ENCODE measurements at places on chromosomes 1 and 21.

GRCh38 chr1:8879922-8880676 is 1.6 kb upstream of the ENO1 start:
- peak; percentile 74 for DNase-seq

GRCh38 chr1:52904927-52905698 is 16.4 kb downstream of the ECHDC2 start:
- peak; percentile 65 for DNase-seq

- no peak for DNase-seq
Observed at GRCh38 chr1:94669198-94669597, 127.6 kb upstream of the F3 start.

DNA sequence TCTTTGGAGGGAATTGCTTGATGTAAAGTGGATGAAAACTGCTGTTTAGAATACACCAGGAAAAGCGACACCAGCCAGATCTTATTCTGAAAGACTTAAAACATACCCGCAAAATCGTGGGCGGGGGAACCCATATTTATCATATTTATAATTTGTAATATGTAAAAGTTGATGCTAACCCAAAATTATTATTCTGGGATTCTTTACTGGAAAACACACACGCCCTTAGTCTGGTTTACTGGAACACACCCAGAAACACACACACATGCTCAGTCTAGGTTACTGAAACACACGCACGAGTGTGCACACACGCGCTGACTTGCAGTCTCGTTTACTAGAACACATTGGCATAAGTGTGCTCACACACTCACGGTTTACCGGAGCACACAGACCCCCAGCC is 32.5 kb downstream of the ATP5PO start:
- DNase-seq, result no peak

DNA sequence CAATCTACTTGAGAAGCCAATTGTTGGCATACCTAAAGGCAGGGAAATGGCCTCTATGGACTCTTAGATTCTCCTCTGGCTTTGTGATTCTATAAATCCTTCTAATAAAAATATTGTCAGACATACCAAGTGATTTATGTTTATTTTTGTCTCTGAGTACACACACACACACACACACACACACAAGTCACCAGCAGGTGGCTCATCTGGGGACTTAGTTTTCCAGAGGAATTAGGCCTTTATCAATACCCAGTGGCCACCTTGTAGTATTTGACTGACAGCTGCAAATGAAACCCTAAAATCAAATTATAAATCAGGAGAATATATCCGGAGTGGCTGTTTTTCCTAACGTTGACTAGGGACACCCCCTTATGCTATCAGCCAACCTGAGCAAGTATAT is 258.5 kb downstream of the BRINP2 start:
- peak; percentile 59 for DNase-seq

DNA sequence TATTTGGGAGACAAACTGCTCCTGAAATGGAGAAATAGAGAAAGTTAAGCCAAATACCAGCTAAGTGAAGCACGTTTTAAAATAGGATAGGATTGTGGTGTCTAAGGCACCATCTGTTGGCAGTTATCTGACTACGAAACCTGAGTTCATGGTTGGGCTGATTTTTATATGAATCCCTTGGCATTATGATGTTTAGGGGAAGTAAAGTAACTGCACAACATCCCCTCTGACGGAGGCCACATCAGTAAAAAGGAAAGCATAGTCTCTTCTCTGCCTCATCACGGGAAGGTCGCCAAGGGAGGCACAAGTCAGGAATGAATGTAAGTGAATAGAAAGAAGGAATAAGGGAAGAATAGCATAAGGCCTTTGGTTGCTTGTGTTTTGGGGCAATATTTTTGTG is 128.0 kb downstream of the PRRX1 start:
- no peak for DNase-seq

- DNase-seq, result no peak
Observed at GRCh38 chr1:21052034-21052433, 124.7 kb downstream of the EIF4G3 start.

- no peak for DNase-seq
Observed at GRCh38 chr1:183761871-183762270, 43.0 kb upstream of the RGL1 start.

- peak; percentile 38 for DNase-seq
Observed at GRCh38 chr1:45863218-45863617, 59.8 kb downstream of the MAST2 start.

GRCh38 chr1:110474444-110474843 is 23.5 kb downstream of the PROK1 start:
- no peak for DNase-seq

DNA sequence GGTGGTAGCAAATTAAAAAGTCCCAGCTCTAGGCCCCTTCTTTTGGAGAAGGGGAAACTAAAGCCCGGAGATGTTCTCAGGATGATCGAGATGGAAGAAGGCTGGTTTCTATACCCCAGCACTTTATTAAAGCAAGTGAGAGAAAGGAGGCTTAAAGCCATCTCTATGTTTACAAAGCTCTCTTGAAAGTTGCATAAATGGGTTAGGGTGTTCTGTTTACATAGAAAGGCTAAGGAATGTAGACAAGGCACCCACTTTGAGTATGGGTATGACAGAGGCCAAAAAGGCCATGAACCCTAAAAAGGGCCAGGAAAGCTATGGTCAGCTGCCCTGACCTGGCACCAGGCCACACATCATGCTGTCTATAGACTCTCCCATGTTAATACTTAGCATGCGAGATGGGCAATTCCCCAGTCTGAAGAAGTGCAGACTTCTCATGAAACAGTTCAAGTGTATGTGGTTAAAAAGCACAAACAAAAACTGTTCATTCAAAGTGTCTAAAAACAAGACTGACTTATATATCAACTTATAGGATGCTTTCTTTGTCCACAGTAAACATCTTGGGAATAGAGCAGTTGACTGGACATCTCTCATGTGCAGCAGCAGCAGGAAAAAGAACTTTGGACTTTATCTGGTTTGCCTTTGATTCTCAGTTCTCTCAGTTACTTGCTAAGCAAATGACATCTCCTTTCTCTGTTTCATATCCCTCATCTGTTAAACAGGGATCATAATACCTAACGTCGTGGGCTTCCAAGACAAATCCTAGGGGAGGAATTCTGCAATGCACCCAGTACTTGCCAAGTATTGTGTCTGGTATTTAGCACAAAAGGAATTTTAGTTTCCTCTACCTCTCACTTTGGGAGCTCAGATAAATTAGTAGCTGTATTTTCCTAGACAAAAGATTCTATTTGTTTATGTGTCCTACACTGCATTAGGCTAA is 521.6 kb downstream of the PLPP3 start:
- DNase-seq, result no peak

- no peak for DNase-seq
Observed at GRCh38 chr1:113691184-113691583, 68.1 kb downstream of the PHTF1 start.

- DNase-seq, result no peak
Observed at GRCh38 chr21:15343066-15343465, 278.3 kb upstream of the NRIP1 start.

DNA sequence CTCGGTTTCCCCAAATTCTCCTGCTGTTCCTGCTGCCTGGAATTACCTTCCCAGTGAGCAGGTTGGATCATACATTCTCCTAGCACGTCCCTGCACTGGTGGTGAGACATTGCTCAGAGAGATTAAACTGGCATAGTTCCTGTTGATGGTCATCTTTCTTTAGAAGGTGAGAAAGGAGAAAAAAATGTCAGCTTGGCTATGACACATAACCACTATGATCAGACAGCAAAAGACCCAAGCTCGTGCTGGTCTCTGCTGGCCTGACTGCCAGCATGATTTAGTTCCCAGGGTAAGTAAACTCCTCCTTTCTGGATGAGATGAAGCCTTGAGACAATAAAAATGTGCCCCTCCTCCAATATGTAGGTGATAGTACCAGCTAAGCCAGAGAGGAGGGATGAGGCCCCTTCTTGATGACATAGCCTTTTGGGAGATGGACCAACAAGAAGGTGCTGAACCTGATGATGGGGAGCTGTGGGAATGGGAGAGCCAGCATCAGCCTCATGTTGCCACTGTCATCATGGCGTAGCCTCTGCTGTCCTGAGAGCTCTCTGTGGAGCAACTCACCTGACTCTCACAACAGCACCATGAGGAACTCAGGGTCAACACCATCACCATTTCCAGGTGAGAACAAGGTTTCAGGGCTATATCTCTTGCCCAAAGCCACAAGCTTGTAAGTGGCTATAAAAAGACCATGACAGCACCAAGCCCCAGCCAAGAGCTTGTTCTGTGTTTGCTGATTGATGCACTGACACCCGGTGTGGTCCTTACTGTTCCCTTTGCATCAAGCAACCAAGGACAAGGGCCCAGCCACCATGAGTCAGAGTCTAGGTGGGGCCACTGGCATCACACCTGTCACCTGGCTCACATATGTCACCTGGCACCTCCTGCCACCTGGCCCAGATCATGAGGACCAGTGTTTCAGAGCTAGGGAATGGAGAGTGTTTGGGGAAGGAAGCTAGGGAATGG is 200.0 kb downstream of the MATN1 start:
- no peak for DNase-seq

DNA sequence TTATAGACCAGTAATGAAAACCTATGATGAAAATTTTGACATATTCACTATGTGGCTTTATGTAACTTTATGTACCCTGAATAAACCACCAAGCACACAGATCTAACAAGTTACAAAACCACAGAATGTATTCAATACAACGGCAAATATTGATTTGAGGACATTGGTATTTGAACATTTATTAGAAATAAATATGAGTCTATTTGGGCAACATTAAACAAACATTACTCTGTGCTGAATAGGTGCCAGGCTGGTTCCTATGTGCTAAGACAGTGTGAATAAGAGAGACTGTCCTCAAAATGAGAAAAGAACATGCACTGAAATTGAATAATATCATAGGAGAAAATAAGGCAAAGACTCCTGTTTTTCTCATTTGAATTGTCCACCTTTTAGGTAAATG is 1341.2 kb downstream of the PLA2G4A start:
- DNase-seq, result peak; percentile 7

- peak; percentile 22 for DNase-seq
Observed at GRCh38 chr1:223258751-223259198, 105.2 kb downstream of the SUSD4 start.

Data from DMS53 (cell line).